ENCODE measurements at places on chromosomes 12 and 14. TPM values are rescaled to one million over a fixed set of nuclear protein-coding genes. Genes with fewer than 3 reads are reported as not detected.

Gene KITLG
- total RNA-seq: 169 TPM

Gene OTX2
- not detected for total RNA-seq

Gene GYS2
- total RNA-seq: not detected

Gene NANOG
- total RNA-seq: not detected

Gene FLVCR2
- 1.8 TPM for total RNA-seq

Gene GSC
- total RNA-seq: not detected

Gene PRPF39
- 31.5 TPM for total RNA-seq

Gene FOXM1
- 14.3 TPM for total RNA-seq

Gene ANG
- total RNA-seq: 5.3 TPM

Gene JPH4
- not detected for total RNA-seq

Gene HOXC12
- not detected for total RNA-seq

Gene KLRC2
- not detected for total RNA-seq

Gene CORO1C
- 489 TPM for total RNA-seq

Gene NTS
- total RNA-seq: 9.1 TPM

Gene MDP1
- 18.9 TPM for total RNA-seq

Gene SUOX
- 10.8 TPM for total RNA-seq

Gene PCNX1
- 61.2 TPM for total RNA-seq

Gene AICDA
- not detected for total RNA-seq

Gene BMAL2
- 111 TPM for total RNA-seq

Gene FOXA1
- not detected for total RNA-seq

Gene A2M
- total RNA-seq: 2.2 TPM

Gene IAPP
- total RNA-seq: not detected

Gene MYO1H
- not detected for total RNA-seq

Gene RIMBP2
- under 0.01 TPM for total RNA-seq

Gene AHNAK2
- total RNA-seq: 91.9 TPM

Gene NELL2
- 0.55 TPM for total RNA-seq

Gene CRACR2A
- total RNA-seq: 8.3 TPM

Gene EFS
- total RNA-seq: 5.5 TPM

Gene PLEKHH1
- 0.62 TPM for total RNA-seq

Gene TBX5
- total RNA-seq: 0.12 TPM

Gene KRT72
- not detected for total RNA-seq
